HCEC 1CT (cell line): ENCODE measurements at places on chromosomes 2 and 18.

DNA sequence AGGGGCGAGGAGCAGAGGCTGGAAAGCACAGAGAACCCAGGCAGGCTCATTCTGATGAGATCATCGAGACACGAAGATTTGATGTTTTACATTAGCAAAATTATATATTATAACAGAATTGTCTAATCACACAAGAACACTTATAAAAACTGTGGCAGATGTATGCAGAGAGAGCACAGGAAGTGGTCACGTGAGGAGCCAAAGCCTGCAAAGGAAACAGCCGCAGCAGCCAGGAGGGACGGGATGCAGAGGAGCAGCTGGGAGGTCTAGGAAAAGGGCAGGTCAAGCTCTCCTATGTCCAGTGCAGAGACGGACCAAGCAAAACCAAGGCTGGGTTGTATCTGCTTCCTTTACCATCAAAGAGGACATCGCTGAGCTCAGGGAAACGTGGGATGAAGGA, 355.1 kb upstream of the MYT1L start:
- DNase-seq: no peak

GRCh38 chr18:31970617-31971016, 27.7 kb upstream of the TRAPPC8 start:
- DNase-seq: no peak

- no peak for DNase-seq
Observed at GRCh38 chr18:2518473-2518872, 52.8 kb downstream of the METTL4 start.

- DNase-seq: peak; percentile 75
Observed at GRCh38 chr2:57981083-57981768, 65.4 kb upstream of the VRK2 start.

GRCh38 chr18:49022311-49023161, 71.8 kb upstream of the SMAD7 start:
- no peak for DNase-seq

GRCh38 chr2:209097168-209097567, 326.7 kb upstream of the MAP2 start:
- DNase-seq: no peak

DNA sequence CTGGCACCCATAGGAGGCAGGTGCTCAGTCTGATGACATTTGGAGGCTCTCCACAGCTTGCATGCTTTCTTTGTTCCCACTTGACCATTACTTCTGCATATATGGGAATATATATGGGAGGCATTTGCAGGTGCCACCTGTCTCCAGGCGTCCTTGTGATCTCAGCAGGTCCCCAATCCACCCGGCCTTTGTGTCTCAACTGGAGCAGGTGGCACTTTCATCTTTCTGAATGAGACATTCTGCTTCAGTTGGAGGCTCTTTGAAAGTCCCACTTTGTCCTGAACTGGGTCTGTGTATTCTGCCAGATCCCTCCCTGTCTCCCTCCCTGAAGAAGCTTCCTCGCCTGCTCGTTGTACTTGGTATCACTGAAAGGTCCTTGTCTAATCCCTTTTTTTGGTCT, 318.1 kb upstream of the EPAS1 start:
- no peak for DNase-seq

DNA sequence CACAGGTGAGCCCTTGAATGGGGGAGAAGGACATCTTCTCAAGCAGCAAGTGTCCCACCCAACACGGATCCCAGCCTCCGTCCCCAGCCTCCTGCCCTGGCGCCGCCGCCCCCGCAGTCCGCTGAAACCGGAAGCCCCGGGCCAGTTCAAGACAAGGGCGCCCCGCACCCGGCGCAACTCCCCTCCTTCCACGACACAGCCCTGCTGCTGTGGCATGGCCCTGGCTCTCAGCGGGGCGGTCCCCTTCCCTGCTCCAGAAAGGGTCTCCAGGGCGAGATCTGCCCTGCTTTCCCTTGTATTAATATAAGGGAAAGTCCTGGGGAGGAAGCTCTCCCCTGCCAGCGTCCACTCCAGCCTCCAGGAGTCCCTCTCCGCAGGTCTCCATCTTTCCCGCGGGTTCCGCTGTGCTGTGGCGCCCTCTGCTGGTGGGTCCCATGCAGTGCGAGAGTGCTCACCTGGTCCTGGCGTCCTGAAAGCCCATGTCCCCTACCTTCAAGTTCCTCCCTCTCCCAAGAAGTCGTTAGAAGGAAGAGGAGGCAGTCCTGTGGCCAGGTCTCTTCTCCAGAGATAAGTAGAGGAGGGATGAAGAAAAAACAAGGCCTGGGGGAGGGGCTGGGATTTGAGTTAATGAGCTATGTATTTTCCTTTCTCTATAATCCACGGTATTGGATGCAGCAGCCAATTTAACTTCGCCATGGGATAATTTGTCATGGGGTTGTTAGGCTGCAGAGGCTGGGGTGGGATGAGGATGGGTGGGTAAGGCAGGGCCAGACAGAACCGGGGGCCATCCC, 176.0 kb downstream of the SMAD2 start:
- peak; percentile 22 for DNase-seq

DNA sequence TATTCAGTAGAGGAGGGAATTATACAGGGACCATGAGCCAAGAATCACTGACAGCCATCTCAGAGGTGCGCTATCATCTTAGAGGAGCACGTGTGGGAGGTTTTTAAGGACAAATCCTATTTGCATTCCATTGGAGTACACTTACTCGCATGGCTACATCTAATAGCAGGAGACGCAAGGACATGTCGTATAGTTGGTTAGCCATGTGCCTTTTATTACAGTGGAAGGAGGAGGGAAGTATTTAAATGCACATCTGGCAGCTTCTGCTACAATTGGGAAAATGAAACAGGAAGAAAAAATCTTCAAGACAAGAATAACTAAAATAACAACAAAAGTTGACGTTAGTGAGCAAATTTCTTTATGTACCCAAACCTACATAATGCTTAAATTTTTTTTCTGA, 86.5 kb upstream of the UGP2 start:
- peak; percentile 29 for DNase-seq

DNA sequence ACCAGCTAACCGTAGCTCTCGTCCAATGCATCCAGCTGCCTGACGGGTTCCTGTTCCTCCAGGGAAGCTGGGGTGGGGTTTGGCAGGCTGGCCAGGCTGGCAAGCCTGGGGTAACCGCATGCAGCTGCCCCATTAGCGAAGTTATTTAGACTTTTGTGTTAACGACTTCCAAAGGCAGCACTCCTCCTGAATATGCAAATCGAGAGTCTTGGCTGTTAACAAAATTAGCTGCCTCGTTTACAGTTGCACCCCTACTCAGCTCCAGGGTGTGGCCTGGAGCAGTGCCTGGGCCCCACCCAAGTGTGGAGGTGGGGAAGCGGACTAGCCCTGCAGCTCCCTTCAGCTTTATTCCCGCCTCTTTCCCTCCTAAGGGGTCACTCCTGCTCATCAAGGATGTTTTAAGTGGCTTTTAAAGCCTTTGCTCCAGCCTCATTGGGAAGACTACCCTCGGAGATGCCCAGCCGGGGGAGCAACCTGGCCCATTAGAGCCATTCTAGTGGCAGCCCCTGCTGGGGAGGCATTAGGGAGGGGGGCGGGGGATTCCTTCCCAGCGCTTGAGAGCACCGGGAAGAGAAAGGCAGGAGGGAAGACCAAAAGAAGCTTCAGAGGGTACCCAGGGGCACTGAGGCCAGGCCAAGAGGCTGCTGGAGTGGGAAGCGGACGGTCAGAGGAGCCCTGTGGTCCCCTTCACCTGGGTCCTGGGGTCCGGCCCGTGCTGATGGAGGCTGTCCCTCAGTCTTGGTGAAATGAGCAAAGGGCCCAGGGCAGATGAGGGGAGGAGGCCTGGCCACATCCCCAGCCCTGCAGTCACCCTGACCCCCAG, 204.1 kb downstream of the CELF4 start:
- DNase-seq: no peak

DNA sequence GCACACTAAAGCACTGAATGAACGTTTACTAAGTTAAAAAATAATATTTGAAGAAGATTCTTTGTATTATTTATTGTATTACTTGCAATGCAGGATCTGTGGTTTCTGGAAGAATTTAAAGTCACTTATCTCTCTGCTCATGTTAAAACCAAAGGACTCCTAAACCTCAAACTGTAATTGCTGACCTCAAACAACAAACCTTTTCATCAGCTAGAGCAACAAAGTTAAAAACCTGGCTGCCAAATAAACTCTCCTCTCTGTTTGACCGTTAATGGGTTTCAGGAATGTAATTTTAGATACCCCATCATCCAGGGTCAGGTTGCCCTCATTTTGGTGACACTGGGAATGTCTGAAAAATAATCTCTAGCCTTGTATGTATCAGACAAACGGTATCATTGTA, 239.1 kb downstream of the TGIF1 start:
- no peak for DNase-seq

DNA sequence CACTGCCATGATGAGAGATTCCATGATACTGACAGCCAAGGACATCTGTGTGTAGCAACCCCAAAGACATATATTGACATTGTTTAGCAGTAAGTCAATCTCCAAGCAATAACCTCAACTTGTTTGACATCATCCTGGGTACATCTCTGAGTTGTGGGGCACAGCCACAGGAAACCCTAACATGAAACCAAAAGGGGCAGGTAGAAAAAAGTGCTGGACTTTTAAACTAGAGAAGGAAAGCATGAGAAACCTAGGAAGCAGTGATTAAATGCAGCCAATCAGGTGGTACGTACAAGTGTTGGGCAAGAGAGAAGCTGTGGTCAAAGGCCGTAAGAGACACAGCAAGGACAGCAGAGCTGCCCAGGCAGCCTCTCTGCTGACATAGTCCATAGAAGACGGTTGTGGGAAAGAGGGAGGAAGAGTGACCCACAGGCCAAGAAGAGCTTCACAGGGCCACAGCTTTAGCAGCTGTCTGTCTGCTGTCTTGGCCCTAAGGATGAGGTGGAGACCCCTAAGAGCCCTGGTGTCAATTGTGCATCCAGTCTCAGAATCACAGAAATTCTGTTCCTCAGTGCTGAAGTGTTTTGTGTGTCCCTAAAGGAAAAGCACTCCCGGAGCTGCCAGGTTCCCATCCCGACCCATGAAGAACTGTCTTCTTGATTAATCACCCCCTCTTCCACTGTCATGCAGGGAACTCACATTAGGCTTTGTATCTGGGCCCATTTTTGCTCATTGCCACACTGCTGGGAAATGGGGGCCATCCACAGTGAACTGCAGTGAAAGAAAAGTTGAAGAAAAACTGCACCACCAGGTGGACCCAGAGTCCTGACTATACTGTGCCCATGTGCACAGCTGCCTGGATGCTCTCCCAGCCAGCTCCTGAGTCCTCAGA, 25.4 kb upstream of the CHN1 start:
- DNase-seq: peak; percentile 48

DNA sequence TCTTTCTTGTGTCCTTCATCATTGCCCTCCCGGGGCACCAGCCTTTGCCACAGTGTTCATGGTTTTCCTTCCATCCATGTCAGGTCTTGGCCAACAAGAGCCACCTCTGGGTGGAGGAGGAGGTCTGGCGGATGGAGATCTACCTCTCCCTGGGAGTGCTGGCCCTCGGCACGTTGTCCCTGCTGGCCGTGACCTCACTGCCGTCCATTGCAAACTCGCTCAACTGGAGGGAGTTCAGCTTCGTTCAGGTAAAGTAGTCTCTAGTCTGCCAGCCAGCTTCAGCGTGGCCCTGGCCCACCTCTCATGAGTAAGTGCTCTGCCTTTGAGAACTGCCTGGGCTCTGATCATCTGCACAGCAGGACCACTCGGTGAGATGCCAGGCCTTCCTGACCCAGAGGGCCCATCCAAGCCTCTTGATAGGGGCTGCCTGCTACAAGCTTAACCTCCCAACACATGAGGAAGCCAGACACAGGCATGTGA, 31.0 kb downstream of the STEAP3 start:
- DNase-seq: no peak

GRCh38 chr2:9377461-9378097, 45.7 kb downstream of the ITGB1BP1 start:
- no peak for DNase-seq

GRCh38 chr2:162574615-162575452, 230.9 kb downstream of the GCA start:
- DNase-seq: no peak

- peak; percentile 6 for DNase-seq
Observed at GRCh38 chr2:66665124-66665984, 230.4 kb downstream of the MEIS1 start.

GRCh38 chr2:239832490-239833268, 192.5 kb downstream of the NDUFA10 start:
- no peak for DNase-seq

GRCh38 chr2:63845866-63846265, 4.2 kb downstream of the UGP2 start:
- DNase-seq: no peak

DNA sequence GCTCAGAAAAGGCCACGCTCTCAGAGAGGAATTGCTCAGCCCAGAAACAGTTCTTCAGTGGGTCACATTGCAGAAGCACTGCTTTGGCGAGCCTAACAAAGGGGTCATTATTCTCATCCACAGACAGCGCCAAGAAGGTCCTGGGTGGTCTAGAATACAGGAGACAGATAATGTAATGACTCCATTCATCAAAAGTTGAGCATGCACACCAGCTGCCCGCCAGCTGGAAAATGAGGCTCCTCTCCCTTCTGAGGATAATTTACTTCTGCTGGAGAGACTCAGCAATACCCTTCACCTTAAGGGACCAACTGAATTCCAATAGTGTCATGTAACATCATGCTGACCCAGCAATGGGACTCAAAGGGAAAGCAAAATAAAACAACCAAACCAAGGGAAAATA, 79.9 kb downstream of the TRIB2 start:
- DNase-seq: no peak

GRCh38 chr2:226660124-226660523, 139.5 kb downstream of the IRS1 start:
- DNase-seq: no peak

GRCh38 chr2:133523406-133523805, 44.9 kb downstream of the NCKAP5 start:
- no peak for DNase-seq

GRCh38 chr2:107992069-107992468, 5.7 kb downstream of the SLC5A7 start:
- DNase-seq: no peak

GRCh38 chr2:29000481-29000880, 19.4 kb downstream of the TOGARAM2 start:
- DNase-seq: no peak

DNA sequence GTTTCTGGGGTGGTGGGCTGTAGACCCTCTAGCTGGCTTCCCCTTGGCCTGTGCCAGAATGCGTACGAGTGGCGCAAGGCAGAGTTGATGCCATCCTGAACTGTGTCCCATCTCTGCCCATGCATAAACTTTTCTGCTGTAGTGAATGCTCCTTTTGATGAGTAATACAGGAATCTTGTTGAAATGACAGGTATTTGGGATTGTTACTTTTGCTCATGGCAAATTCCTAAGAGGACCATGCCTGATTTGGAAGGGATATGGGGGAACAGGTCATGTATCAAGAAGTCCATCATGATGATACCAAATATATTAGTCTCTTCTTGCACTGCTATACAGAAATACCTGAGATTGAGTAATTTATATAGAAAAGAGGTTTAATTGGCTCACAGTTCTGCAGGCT, 648.0 kb downstream of the SLC4A3 start:
- no peak for DNase-seq

DNA sequence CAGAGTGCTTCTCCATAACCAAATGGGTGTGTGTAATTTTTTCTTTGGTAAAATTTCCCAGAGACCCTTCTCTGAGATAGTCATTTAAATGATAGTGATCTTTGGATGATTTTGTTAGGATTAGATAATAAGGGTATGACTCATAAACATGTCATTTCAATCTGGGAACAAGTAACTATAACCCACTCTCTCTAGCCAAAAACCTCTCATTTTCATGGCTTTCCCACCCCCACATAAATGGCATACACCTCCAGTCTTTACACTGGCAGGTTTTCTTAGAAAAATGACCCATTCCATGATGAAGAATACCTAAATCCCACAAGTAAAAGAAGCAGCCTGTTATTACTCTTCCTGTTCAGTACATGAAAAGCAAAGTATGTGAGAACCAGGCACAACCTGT, 572.0 kb upstream of the ZEB2 start:
- no peak for DNase-seq

GRCh38 chr2:227834423-227834822, 20.8 kb downstream of the CCL20 start:
- DNase-seq: peak; percentile 60
